ENCODE measurements at places on chromosomes 6 and 20. TPM values are rescaled to one million over a fixed set of nuclear protein-coding genes. Genes with fewer than 3 reads are reported as not detected.

Gene TRIM31
- 181 TPM for total RNA-seq

Gene LAMA5
- total RNA-seq, result 763 TPM

Gene SPATS1
- total RNA-seq, result not detected

Gene CTCFL
- not detected for total RNA-seq

Gene ARMC12
- total RNA-seq, result not detected

GRCh38 chr6:145206247-145206907 is 528.9 kb downstream of the EPM2A start:
- no peaks in the 10 kb centered on the region for H3K36me3 ChIP-seq
- H3K27me3 ChIP-seq, result no peaks in the 10 kb centered on the region
- H3K27ac ChIP-seq, result no peak overlapping the region
- no peak overlapping the region for H3K4me3 ChIP-seq

- H3K36me3 ChIP-seq, result no peaks in the 10 kb centered on the region
- DNase-seq, result no peak
- H3K27me3 ChIP-seq, result no peaks in the 10 kb centered on the region
- no peak overlapping the region for H3K27ac ChIP-seq
Observed at GRCh38 chr20:60483371-60483770, 525.1 kb downstream of the CDH26 start.

- H3K27me3 ChIP-seq, result no peaks in the 10 kb centered on the region
- DNase-seq, result no peak
- no peak overlapping the region for H3K27ac ChIP-seq
- no peak overlapping the region for H3K4me3 ChIP-seq
Observed at GRCh38 chr6:127775371-127775770, 125.5 kb downstream of the THEMIS start.

Data from Calu3 (cell line).